Large intestine (tissue), 12 donors: ENCODE measurements at places on chromosomes 2 and 18. TPM values are rescaled to one million over a fixed set of nuclear protein-coding genes. Genes with fewer than 3 reads are reported as not detected.

- no peak for DNase-seq
Observed at GRCh38 chr2:223076573-223076972, 24.6 kb downstream of the KCNE4 start.

- no peak for DNase-seq
Observed at GRCh38 chr2:213015387-213016165, 135.8 kb downstream of the IKZF2 start.

Gene CHRND
- 0.27 TPM for polyA plus RNA-seq

Gene CAPN14
- polyA plus RNA-seq: 0.13 TPM

DNA sequence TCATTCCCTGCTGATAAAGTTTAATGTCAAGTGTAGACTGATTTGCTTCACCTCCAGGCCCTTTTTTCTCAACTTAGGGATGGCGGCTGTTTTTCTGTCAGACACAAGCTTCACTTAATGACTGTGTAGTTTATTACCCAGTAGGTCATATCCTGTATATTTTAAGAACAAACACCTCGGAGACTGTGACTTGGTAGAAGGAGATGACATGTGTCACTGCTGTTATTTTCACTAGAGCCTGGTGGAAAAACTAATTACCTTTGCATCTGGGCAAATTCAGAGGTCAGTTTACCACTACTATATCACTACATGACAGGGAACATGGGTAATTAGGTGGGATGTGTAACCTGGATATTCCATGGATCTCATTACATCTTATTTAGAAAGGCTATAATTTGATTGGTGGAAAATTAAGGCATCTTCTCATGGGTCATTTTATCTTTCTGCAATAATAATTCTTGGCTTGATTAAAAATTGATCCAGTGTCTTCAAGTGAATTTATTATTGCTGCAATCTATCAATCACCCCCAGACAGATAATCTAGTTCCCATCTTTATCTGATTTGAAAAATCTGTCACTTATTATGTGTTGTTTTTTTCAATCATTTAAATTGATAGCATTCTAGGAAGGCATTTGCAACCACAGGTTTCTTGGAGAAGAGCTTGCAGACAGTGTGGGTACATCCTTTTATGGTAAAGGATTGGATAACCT lies 353.8 kb upstream of the SPRED2 start:
- no peak for DNase-seq

DNA sequence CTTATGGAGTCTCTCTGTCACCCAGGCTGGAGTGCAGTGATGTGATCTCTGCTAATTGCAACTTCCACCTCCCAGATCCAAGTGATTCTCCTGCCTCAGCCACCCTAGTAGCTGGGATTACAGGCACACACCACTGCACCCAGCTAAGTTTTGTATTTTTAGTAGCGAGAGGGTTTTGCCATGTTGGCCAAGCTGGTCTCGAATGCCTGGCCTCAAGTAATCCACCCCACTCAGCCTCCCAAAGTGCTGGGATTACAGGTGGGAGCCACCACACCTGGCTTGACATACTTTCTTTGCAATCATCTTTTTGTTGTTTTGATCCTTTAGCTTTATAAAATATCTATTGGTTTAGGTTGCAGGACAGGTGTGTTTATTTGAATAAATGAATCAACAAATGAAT lies 9.7 kb upstream of the KCNE4 start:
- no peak for DNase-seq

GRCh38 chr2:41736586-41736985 lies 311.2 kb upstream of the PKDCC start:
- no peak for DNase-seq

DNA sequence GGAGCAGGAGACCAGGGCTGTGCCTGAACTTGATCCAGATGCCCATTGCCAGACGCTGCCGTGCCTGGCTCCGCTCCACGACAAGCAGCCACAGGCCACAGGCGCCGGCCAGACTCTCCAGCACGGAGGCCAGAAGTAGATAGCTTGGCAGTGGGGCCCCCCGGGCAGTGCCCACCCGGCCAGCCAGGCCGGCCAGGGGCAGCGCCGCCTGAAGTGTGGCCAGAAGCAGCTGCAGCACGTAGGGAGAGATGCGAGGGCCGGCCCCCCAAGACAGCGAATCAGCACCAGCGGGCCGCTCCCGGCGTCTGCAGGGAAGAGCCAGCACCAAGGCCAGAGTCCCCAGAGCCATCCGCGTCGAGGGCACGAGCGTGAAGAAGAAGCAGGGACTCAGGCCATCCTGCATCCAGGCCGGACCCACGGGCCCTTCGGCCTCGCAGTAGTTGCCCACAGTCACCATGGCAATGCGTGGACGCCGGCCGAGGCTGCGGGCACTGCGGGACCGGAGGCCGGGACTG lies 484 bp downstream of the ABCB6 start:
- DNase-seq: peak; percentile 51

- no peak for DNase-seq
Observed at GRCh38 chr18:12317664-12318333, 9.8 kb downstream of the TUBB6 start.

GRCh38 chr2:172011812-172012575 lies 12.2 kb downstream of the METAP1D start:
- no peak for DNase-seq

Gene NOSTRIN
- polyA plus RNA-seq: 52.7 TPM

- no peak for DNase-seq
Observed at GRCh38 chr2:6495466-6495865, 370.2 kb downstream of the CMPK2 start.

Gene PSMD14
- 35.9 TPM for polyA plus RNA-seq

- DNase-seq: peak; percentile 42
Observed at GRCh38 chr18:48789259-48789812, 161.4 kb downstream of the SMAD7 start.

GRCh38 chr2:228318218-228318617 lies 136.7 kb upstream of the SPHKAP start:
- no peak for DNase-seq

GRCh38 chr2:11588228-11589110 lies 54.6 kb downstream of the GREB1 start:
- DNase-seq: no peak

Gene SERPINB5
- 0.16 TPM for polyA plus RNA-seq

DNA sequence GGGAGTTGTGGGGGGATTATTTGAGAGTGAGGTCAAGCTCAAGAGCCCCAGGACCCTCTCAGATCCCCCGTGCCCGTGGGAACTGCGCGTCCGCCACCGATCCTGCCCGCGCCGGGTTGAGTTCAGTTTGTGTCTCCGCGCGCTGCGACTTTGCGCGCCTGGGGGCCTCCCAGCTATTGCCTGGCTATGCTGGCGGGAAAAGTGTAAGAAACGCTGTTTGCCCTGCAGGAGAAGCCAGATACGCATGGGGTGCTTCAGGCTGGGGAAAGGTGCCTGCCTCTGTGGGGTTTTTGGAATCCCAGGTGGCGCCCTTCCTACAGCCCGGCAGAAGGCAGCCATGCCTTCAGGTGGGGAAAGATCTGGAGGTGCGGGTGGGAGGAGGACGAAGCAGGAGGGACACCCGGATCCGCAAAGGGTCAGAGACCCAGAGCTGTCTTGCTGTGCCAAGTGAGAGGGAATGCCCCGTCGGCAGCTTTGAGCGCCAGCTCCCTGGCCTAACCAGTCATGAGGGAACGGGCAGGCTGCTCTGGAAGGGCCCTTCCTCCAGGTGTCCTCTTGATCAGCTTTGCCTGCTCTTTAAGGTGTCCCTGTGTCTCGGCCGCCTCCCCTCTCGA lies 22.5 kb downstream of the TEX44 start:
- DNase-seq: no peak

Gene SOX11
- 3.1 TPM for polyA plus RNA-seq

DNA sequence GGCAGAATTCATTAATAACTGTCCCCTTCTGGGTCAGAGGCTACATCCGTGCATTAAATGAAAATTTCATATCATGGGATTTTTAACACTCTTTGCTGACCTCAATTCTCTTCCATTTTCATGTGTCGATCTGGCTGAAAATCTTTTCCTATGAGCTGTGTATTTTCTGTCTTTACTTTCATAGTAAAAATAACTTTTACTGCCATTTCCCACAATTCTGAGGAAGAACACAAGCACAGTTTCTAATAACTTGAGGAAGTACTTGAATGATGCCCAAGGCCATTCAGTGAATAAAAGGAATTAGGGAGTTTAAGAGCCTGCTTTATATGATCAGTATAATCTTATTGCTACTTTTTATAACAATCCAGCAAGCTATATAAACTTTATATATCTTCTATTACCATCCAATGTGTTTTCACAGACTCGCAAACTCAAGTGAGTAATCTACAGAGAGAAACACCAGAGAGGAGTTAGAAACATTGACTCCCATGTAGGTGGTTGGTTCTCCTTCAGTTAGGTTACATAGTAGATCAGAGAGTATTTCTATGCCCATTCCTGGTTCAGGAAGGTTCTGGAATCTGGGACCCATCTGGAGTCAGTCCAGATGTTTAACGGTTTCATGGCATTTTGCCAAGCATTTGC lies 340.0 kb downstream of the FBXO15 start:
- DNase-seq: no peak

- no peak for DNase-seq
Observed at GRCh38 chr2:162926501-162926900, 87.9 kb upstream of the KCNH7 start.

DNA sequence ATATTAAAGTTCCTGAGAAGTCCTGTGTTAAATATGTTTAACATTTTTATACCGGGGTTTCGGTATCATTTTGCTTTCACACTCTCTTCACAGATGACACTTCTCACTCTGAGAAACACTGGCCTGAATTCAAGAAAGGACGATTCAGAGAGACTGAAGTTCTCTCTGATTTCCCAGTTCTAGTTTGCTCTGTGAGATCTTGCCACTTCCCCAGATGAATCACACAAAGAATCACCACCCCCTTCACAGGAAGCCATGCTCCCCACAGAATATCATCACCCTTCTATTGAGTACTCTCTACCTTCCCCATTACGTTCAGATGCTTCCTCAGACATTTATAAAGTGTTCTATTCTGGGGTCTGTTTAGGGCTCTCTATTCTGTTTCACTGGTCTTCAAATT lies 16.1 kb upstream of the CD207 start:
- no peak for DNase-seq

DNA sequence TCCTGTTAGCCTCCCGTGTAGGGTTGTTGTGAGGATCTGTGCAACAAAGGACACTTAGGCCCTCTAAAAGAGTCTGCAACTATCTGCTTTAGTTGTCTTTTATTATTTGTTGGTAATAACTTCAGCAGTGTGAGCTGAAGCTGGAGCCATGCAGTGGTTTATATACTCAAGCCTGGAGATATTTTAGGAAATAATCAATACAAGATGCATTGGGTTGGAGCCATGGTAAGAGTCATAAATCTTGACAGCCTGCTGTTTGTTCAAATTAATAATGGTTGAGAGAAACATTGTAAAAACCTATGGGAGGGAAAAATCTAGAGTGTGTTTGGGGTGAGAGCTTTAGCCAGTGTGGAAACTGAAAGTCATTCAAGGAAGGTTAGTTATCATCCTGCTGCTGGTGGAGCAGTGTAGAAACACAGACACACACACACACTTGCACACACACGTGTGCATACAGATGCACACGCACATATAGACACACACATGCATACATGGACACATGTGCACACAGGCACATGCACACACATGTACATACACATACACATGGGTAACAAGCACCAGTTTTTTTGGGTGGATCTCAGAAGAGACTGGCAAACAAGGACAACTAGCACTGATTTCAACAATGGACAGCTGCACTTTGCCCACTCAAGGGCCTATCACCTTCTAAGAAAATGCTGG lies 51.0 kb downstream of the ACOXL start:
- DNase-seq: no peak

GRCh38 chr2:182359990-182360662 lies 66.7 kb downstream of the PDE1A start:
- no peak for DNase-seq

- no peak for DNase-seq
Observed at GRCh38 chr2:239157269-239157668, 243.6 kb downstream of the HDAC4 start.

DNA sequence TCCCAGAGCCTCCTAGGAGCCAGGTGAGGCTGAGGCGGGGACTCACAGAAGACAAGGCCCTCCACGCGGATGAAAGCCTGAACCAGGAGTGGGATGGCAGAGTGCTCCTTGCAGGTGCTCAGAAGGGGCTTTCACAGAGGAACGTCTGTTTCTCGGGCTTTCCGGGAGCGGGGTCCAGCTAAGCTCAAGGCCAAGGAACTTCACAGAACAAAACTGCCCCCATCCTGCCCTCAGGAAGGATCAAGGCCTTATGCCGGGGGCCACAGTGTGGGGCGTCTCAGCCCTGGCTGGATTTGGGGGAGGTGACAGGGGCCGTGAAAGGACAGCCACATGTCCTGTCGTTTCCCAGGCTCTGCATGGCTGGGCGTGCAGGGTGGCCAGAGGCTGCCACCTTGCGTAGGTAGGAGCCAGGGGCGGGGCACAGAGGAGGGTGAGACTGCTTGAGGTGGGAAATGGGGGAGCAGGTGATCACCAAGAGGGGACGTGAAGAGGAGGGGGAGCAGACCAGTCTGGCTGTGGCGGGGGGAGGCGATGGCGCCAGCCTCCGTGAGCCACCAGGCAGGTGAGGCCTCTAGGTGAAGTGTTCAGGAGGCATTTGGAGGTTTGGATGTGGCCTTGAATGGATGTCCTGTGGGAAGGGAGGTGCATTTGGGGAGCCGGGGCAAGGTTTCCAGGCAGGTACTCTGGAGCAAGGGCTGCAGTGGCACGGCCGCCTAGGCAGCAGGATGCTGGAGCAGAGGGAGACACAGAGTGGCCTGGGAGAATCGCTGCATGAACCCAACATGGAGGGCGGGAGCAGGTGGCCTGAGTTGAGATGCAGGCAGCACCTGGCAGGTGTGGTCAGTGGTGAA lies 79.1 kb downstream of the TWIST2 start:
- DNase-seq: no peak

DNA sequence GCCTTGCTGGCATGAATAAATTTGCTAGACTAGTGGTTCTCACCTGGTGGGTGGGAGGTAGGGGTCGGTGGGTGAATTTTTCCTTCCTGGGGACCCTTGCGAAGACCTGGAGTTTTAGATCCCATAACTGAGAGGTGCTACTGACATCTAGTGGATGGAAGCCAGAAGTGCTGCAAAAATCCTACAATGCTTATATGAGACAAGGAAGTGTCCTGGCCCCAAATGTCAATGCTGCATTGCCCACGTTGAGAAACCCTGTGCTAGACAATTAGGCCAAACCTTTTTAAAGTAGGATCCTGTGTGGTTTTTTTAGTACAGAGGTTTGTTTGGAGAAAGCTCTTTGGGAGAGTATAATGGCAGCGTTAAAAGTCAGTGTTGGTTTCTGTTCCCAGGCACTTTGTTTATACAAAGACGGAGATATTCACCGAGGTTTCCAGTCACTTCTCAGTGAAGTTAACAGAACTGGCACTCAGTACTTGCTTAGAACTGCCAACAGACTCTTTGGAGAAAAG lies 9.6 kb downstream of the SERPINB8 start:
- DNase-seq: peak; percentile 57

DNA sequence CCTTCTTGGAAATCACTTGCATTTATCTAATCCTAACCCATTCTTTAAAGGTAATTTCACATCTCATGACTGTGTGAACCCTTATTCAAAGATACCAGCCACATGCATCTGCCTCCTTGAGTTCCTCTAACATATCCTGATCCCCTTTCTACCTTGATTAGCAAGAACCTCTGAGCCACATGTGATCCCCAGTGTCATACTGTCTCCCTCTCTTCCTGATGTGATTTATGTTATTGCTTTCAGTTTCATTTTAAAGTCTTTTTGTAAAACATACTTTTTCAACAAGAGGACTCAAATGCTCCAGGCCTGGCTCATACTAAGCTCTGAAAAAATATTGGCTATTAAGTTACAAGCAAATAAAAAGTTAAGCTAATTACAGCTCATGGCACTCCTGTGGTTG lies 470.1 kb downstream of the DLGAP1 start:
- peak; percentile 45 for DNase-seq

Gene CD207
- 1.9 TPM for polyA plus RNA-seq
